ENCODE measurements at places on chromosomes 7 and 10.

- DNase-seq: no peak
Measured at GRCh38 chr10:101000915-101001658, 1.5 kb downstream of the LZTS2 start.

DNA sequence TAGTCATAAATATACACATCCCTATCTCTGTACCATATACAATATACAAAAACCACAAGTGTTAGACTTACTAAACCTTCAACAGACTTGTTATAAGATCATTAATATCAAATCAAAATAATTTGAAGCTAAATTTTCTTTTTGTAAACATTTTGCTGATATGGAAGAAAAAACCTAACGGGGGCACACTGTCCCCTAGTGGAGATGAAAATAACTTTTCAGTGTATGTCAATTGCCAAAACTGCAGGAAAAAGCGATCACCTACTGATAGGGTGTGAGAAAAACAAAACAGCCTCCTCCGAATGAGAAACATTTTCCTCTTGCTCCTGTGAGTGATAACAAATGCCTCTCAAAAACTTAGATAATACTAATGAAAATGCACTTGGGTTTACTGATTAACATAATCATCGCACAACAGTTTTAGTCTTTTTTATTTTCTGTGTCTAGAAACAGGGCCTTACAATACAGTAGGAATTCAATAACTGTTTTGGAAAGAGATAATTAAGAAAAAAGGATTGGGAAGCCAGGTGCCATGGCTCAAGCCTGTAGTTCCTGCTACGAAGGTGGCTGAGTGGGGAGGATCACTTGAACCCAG is 322.7 kb downstream of the CRPPA start:
- no peak for DNase-seq

DNA sequence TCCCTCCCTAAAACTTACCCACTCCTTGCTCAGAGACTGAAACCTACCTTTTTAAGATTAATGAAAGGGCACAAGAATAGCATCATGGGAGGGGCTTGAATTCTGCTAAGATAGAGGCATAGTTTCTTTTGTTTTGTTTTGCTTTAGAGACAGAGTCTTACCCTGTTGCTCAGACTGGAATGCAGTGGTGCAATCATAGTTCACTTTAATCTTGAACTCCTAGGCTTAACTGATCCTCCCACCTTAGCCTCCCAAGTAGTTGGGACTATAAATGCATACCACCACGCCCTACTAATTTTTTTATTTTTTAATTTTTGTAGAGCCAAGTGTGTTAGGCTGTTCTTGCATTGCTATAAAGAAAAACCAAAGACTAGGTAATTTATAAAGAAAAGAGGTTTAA is 17.7 kb upstream of the DNMBP start:
- DNase-seq: no peak

- DNase-seq: no peak
Measured at GRCh38 chr10:78512205-78512550, 478.5 kb downstream of the RPS24 start.

All from activated T-helper 9 cell treated with anti-CD3 and anti-CD28 coated beads, Interleukin-2, amount 50 U/mL, for 16 hours (primary cell).